Activated T-cell treated with anti-CD3 and anti-CD28 coated beads, Interleukin-2, amount 50 U/mL, for 72 hours (primary cell): ENCODE measurements at places on chromosomes 2 and 18. TPM values are rescaled to one million over a fixed set of nuclear protein-coding genes. Genes with fewer than 3 reads are reported as not detected.

- no peak for DNase-seq
Observed at GRCh38 chr2:184463866-184464248, 134.5 kb upstream of the ZNF804A start.

DNA sequence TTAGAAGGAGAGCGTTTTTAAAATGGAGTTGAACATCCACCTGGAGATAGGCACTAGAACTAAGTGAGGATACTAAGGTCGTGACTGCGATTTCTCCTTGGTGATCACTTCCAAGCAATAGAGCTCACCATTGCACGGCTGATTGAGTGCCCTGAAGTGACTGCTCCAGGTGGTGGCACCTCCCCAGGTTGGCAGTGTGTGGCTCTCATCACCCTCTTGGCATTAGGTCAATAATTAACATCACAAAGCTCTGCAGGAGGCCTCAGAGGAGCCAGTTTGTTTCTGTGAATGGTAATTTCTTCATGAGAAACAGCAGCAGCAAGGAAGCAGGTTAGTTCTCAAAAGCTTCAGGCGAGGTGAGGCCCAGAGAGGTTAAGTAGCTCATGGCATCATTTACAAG, 259.6 kb downstream of the CLIP4 start:
- DNase-seq = no peak

The MORN2 gene
- 3.0 TPM for total RNA-seq

The SNORC gene
- total RNA-seq = 4.0 TPM

DNA sequence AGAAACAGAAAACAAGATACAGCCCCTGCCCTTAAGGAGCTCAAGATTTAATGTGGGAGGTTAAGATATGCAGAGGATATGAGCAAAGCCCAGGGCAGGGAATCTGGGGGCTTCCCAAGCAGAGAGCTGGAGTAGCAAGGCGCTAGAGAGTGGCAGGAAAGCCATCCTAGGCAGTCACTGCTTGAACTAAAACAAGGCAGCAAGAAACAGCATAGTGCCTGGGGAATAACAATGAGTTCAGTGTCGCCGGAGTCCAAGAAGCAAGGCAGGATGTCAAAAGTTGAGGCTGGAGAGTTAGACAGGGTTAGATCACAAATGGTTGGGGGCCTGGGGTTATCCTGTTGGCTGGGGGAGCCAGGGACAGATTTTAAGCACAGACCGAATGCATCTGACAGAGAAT, 24.6 kb downstream of the CDH2 start:
- no peak for DNase-seq

The KCNE4 gene
- total RNA-seq = not detected

DNA sequence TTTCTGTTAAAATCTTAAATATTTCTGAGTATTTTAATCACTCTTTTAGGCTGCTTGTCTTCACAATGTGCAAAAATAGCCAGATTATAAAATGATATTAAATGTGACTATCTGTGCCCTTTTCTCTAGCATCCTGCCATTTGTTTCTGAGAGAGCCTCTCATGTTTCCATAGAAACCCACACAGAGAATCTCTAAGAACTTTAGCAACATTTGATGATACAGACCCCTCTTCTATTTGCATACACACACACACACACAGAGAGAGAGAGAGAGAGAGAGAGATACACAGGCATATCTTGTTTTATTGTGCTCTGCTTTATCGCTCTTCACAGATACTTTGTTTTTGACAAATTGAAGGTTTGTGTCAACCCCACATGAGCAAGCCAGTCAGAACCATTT, 134.5 kb upstream of the DDX18 start:
- no peak for DNase-seq

- no peak for DNase-seq
Observed at GRCh38 chr2:236639461-236640235, 70.0 kb downstream of the ACKR3 start.

The EHD3 gene
- 0.84 TPM for total RNA-seq

DNA sequence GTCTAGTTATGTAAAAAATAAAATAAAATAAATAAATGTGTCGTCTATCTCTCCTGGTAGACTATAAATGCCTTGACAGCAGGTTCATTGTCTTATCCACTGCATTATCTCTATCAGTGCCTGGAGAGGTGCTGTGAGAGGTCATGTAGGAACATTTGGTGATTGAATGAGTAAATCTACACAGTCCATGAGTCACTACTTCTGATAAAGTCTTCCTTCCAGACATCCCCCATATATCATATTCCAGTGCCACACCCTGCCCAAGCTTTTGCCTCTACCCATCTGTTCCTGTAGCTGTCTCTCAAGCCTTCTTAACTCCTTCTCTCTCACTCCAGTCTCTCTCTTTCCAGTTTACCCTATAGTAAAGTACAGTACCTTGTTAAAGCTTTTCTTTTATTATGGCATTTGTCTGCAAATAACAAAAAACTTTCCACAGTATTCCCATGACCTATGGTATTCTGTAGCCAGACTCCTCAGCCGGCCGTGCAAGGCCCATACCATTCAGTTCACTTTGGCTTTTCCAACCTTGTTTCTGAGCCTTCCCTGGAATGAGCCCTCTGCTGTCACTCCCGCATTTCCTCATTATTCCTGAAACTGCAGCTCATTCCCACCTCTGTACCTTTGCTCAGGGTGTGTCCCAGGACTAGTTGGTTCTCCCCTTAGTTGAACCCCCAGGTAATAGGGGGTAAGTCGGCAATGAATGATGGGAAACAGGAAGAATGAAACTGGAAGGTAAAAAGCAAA, 37.5 kb downstream of the ANXA4 start:
- no peak for DNase-seq

- DNase-seq = no peak
Observed at GRCh38 chr2:96553176-96553956, 16.8 kb downstream of the ARID5A start.

DNA sequence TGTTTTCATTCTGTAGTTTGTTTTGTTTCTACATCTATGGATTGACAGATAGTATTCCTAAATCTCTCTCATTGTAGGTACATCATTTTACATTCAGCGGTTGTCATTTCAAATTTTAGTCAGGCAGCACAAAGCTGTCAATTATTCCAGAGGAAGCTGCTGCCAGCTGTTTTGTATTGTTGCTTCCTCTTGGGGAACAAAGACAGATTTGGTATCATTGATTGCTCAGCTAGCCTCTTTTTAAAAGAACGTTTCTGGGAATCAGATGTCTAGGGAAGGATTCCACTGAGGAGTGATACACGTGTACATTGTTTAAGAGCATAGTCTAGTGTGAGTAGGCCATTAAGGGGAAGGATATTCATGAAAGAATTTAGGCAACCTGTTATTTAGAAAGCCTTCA, 145.8 kb downstream of the AGPS start:
- DNase-seq = no peak

- DNase-seq = no peak
Observed at GRCh38 chr2:189014449-189015138, 40.4 kb downstream of the COL3A1 start.

The MTX2 gene
- total RNA-seq = 20.6 TPM

GRCh38 chr2:200021449-200022114, 66.2 kb downstream of the MAIP1 start:
- DNase-seq = no peak

The ASPRV1 gene
- total RNA-seq = 1.0 TPM

DNA sequence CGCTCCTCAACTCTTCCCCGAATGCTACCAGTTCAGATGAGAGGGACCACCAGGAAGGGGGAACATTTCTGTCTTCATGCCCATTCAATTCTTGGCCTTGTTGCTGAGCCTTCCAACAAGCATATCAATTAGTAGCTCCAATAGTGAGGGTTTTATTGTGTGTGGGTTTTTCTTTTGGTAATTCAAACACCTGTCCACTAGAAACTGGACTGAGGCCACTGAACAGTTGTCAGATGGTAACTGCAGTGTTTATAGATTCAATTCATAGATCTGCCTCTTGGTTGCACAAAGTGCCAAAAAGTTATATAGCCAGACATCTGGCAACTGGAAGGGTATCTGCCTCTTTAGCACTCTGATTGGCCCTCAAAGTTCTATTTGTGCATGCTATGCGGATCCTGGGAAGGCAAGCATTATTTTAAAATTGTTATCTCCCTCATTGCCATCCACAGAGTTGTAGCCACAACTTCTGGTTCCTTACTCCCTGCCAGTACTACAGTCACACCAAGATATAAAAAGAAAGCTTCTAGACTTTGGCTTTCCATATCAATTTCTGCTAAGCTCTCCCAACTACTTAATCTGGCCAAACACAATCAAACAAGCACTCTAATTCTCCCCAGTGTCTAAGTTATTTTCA, 83.3 kb upstream of the ZNF521 start:
- DNase-seq = no peak

DNA sequence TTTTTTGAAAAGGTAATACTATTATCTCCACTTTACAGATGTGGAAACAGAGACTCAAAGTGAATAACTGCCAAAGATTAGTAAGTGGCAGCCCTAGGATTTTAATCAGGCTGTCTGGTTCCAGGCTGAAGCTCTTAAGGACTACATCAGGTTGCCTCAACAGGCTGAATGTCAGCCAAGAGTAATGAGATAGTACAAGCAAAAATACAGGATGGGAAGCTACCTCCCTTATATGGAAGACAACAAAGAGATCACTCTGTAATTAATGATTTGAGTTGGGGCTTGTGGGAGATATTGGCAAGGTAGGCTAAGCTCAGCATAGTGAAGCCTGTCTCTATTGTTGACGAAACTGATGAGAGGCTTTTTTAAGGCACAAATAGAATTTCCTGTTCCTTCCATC, 323.1 kb downstream of the KCNJ3 start:
- no peak for DNase-seq

The KCMF1 gene
- total RNA-seq = 139 TPM

The DNAH7 gene
- total RNA-seq = 0.02 TPM

- DNase-seq = peak; percentile 32
Observed at GRCh38 chr2:210477496-210477895, 937 bp upstream of the LANCL1 start.

The HK2 gene
- 36.4 TPM for total RNA-seq

DNA sequence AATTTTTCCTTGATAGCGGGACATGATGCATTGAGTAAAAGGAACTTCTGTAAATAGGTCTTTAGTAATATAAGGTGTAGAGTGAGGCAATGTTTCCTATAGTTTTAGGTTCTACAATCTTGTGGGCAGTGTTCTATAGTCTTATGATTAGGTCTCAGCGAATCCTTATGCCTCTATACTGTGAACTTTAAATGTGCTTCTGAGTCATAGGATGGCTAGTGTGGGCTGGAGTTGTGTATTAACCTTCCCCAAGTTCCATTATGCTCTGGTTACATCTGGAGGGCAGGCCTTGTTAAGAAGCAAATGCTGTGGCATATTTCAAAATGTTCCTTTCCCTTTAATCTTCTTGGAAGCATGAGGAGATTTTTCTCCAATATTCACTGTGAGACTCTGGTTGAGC, 73.5 kb downstream of the ROCK2 start:
- DNase-seq = no peak

GRCh38 chr2:185245806-185246205, 492.8 kb upstream of the FSIP2 start:
- DNase-seq = no peak

- DNase-seq = no peak
Observed at GRCh38 chr2:110216199-110216598, 3.9 kb upstream of the MTLN start.

The COL4A3 gene
- total RNA-seq = 0.39 TPM
